CD4-positive, alpha-beta T cell treated with Interleukin-15 for 4 hours (primary cell): ENCODE measurements at places on chromosomes 7 and 10.

GRCh38 chr10:28594406-28594805 lies 61.5 kb downstream of the WAC start:
- peak; percentile 27 for DNase-seq

- DNase-seq = no peak
Measured at GRCh38 chr7:128951296-128951695, 13.6 kb downstream of the IRF5 start.

DNA sequence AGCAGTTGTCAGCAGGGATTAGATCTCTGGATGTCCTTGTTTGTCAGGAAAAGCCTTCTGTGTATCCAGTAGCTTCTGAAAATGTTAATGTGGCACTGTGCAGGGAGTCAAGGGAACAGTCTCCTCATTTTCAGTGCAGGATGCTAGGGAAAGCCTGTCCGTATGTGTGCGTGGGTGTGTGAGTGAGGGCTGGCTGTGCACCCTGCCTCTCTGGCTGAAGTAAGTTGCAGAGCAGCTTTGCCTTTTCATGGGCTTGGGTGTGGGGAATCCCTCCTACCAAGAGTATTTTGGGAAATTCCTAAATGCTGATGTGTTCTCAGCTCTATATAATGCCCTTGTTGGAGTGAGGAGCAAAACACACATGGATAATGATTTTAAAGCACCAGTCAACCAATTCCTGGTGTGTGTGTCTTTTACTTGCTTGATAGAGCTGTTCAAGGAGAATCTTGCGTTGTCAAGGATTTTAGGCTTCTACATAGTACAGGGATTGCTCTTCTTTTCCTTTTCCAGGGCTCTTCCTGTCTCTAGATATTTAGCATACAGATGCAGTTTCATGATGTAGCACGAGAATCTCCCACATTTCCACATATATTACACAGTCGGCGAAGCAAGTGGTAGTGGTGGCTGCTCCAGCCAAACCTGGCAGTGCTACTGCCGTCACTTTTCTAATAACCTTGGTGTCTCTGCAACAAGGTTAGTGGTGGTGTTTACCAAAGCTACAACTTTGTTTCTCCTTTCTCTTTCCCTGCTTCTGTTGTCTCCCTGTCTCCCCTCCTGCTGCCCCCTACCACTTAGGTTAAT lies 92.8 kb downstream of the MCU start:
- no peak for DNase-seq

DNA sequence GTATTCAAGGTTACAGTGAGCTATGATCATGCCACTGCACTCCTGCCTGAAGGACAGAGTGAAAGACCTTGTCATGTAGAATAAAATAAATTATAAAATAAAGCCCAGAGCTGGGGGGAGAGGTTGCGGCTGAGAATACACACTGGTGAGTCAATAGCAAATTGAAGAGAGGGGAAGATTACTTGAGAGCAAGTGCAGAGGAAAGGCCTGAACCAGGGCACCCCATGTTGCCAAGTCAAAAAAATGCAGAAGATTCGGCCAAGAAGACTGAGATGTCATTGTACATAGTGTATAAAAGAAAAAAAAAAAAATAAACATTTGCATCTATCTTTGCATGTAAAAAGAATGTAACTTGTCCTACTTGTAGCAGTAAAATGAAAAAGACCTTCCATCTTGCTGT lies 32.5 kb downstream of the RHEB start:
- DNase-seq = no peak

GRCh38 chr7:152663931-152664330 lies 12.0 kb downstream of the XRCC2 start:
- DNase-seq = no peak

DNA sequence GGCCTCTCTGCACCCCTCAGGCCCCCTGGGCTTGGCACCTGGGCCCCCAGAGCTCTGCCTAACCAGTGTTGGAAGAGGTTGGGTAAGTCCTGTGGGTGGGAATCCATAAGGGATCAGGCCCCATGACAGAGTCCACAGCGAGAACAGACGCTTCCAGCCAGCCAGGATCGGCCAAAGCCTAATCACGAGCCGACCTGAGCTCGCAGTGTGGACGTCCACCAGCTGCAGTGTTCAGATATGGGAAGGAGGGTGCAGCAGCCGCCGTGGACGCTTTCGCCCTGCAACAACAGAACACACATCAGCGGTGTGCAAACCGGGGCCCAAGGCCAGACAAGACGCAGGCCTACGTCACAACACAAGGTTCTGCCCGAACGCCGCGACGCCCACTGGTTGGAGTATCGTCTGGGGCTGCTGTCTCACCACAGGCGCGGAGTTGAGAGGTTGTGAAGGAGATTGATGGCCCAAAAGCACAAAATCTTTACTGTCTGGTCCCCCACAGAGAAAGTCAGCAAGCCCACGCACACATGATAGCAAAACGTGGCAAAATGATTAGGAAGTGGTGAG lies 102.1 kb downstream of the FOXL3 start:
- DNase-seq = no peak

- DNase-seq = no peak
Measured at GRCh38 chr10:126001576-126001975, 105.2 kb downstream of the FANK1 start.

GRCh38 chr7:18901351-18901750 lies 216.1 kb downstream of the TWIST1 start:
- no peak for DNase-seq

DNA sequence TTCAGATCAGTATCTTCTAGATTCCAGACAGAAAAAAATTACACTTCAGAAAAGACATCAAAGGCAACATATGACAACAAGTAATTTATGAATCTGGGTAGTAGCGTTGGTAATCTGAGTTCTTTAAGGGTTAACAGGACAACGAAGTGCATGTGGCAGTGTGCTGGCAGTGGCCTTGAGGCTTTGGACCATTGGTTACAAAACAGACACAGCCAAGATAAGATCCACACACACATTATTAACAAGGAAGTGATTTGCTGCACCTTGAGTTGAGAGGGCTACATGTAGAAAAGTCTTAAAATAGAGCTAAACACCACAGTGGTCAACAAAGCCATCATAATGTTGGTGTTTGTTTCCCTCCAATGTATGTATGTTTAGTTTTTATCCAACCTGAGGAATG lies 40.6 kb downstream of the AKR1D1 start:
- DNase-seq = no peak

- no peak for DNase-seq
Measured at GRCh38 chr10:12455766-12456165, 106.4 kb downstream of the CAMK1D start.

DNA sequence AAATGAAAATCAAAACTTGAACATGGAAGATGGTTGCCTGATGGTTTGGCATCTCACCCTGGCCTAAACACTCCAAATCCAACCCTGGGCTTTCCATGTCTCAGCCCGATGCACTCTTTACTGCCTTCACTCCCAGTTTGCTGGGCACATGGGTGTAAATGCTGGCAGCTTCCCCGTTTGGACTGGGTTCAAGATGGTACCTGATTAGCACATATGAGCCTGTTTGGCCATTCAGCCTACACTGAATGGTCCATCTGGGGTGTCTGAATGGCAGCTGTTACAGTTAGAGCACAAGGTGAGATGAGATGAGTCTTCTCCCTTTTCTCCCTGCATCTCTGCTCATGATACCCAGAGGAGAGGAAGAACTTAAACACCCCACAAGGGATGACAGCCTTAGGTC lies 37.1 kb downstream of the ATXN7L1 start:
- DNase-seq = no peak

DNA sequence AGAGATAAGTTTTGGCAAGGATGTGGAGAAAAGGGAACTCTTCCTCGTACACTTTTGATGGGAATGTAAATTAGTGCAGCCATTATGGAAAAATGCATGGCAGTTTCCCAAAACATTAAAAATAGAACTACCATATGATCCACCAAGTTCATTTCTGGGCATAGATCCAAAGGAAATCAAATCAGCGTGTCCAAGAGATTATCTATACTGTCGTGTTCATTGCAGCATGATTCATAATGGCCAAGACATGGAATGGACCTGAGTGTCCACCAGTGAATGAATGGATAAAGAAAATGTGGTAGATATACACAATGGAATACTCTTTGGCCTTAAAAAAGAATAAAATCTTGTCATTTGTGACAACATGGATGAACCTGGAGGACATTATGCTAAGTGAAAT lies 70.3 kb upstream of the RSU1 start:
- no peak for DNase-seq

- no peak for DNase-seq
Measured at GRCh38 chr7:117237646-117238045, 85.2 kb downstream of the WNT2 start.

- no peak for DNase-seq
Measured at GRCh38 chr7:112529521-112529920, 48.7 kb downstream of the LSMEM1 start.

DNA sequence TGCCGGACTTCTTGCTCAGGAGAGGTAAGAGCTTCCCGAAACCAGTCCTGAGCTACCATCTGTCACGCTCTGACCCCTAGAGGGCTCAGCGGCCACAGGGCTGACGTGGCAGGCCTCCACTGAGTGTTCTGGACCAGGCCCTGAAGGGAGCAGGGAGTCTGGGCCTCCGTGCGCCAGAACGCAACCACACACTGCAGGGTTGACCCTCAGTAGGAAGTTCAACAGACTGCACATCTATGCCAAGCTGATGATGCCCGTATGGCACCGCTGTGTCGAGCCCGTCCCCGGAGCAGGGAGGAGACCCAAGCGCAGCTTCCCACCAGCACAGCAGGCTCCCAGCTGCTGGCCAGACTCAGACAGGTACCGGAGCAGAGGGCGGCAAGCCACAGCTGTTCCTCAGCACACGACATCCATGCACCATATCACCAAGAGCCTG lies 39.2 kb downstream of the CAMK2B start:
- DNase-seq = no peak

DNA sequence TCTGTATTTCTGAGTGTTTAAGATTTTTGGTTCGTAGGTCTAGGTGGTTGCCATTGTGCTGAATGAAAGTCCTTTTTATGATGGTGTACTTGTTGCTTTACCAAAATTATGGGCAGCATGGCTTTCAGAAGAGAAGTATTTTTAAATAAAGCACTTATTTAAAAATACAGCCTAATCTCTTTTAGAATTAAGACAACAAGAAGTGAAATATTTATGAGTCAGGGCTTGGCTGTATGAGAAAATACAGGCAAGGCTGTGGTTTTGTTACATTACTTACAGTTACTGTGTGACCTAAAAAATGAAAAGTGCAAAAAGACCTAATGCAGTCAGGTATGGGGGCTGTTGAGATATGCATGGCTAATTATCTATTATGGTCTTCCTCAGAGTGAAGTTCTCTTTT lies 185.2 kb upstream of the PPP1R3A start:
- DNase-seq = no peak

GRCh38 chr7:140062528-140063299 lies at the start of gene PARP12:
Gene PARP12 (minus strand): TSS chr7:140062951. CDS start chr7:140062847, 104 bp downstream.
- peak; percentile 87 for DNase-seq

GRCh38 chr10:13099144-13099665 lies 758 bp upstream of the OPTN start:
- DNase-seq = peak; percentile 59

DNA sequence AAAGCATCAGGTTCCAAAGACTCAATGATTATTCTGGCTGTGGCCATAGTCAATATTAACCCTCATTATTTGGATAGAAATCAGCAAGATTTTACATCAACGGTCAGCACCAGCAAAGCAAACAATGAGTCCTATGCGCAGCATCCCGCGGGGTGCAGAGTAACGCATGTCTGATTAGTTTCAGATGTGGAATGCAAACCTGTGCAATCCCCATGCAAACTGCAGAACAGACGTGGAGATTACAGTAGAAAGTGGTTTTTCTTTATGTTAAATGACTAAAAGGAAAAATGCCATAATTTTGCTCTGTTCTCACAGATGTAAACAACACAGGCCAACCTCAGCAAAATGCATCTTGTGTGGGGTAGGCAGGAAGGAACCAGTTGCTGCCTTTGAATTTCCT lies 258.1 kb upstream of the GRB10 start:
- DNase-seq = no peak
